ENCODE measurements at places on chromosomes 1 and 21.

DNA sequence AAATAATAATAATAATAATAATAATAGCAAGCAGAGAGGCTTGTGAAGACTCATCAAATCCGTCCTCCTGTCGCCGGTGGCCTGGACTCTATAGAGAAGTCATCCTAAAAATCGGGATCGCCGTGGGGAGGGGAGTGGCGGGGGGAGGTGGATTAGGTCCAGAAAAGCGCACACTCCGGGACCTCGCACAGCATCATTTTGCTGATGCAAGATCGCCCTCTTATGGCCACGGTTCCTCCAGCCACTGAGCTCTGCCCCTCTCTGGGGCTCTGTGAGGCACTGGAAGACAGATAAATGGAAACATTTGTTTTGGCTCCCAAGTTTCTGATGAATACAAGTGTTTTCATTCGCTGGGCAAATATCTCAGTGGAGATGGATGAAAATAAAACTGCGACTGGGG, 612.0 kb downstream of the MATN1 start:
- peak; percentile 53 for DNase-seq

DNA sequence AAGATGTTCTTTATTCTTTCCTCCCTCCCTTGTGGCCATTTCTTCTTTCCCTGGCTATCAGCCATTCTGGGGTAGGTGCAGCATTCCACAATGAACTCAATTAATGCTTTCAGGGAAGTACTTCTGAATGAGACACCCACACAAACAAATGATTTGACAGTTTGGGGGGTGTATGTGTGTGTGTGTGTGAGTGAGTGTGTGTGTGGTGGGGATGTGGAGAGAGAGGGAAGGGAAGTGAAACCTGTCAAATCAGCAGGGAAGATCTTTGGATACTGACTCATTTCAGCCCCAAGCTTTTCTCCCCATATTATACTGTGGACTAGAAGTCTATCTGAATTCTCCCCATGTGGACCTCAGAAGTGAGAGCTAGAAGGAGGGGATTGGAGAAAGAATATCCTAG, 154.9 kb upstream of the CD34 start:
- peak; percentile 35 for DNase-seq

- peak; percentile 72 for DNase-seq
Measured at GRCh38 chr1:100722221-100722620, 2.7 kb downstream of the VCAM1 start.

GRCh38 chr1:202189001-202189790, 4.4 kb upstream of the LGR6 start:
- DNase-seq, result peak; percentile 66

DNA sequence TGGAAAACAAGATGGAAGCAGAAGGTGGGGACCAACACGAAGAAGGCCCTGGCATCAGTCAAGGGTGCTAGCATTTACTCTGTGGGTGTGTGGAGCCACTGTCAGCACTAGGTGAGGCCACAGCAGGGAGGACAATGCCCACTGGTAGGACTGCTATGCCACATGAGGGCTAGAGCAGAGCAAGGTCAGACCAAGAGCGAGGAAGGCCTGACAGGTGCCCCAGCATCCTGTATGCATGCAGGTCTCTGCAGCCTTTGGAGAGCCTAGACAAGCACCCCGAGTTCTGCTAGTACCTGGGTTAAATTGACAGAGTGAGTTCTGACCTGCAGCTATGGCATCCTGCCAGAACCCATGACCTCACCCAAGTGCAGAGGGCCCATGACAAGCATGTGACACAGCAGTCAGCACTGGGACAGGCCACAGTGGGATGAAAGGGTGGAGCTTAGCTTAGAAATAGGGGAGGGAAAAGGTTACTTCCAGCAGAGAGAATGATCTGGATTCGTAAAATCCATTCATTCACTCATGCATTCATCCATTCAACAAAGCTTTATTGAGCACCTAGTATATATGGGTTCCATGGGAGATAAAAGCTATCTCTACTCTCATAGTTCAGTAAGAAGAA, 9.0 kb upstream of the CSF1 start:
- no peak for DNase-seq

All from fibroblast of skin of scalp (primary cell).